ENCODE measurements at places on chromosomes 6 and 20.

DNA sequence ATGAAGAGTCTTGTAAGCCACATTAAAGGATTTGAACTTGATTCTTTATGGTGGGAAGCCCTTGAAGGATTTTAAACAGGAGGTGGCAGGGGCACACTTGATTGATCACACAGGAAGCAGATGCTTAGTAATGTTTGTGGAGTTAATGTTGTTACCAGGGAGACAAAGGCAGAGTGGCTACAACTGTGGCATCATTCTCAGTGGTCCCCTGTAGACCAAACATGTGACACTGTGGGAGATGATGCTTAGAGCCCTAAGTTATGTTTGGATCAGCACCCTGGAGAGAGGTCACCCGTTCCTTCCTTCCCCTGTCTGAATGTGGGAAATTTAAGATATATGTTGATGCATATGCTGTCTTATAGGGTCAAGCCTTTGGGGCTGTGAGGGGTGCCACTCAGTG is 53.2 kb downstream of the EIF2S2 start:
- DNase-seq, result no peak

- DNase-seq, result no peak
Observed at GRCh38 chr6:113693851-113694250, 163.3 kb upstream of the MARCKS start.

DNA sequence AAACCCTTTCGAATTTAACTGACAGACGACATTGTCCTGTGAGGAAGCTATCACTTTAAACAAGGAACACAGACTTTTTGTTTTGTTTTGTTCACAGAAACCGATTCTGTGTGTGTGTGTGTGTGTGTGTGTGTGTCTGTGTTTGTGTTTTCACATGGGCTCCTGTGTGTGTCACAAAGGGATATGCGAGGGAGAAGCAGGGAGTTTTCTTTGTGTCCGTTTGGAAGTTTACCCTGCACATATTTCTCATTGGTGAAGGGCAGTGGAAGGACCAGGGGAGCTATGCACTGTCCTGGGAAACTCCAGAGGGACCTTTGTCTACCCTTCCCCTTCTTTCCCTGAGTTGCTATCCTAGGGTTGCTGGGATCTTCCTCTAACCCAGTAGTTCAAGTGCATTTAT is 17.7 kb downstream of the POM121L2 start:
- DNase-seq, result no peak

DNA sequence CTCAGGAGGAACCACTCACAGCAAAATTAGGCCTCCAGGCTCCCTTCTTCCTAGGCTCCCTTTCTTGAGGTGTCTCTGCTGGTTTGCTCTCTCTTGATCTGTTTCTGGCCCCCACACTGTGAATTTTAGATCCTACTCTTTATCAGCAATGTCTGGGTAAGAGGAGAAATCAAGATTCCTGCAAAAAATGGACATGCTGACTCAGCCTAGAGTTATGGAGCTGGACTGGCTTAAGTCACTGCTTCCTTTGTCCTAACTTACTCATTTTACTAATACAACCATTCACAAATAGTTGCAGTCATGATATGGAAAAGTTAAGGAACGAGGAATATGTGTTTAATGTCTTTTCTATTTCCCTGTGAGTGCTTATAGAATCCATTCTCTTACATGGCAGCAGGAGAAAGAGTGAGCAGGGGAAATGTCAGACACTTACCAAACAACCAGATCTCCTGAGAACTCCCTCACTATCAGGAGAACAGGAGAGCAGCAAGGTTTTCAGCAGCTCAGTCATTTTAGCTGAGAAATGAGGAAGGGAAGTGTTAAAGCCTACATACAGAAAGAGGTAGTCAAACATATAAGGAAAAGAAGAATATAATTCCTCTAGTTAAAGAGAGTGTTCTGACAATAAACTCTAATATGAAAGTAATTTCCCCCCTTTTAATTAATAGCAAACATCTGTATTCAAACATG is 160.8 kb downstream of the PDE7B start:
- no peak for DNase-seq

DNA sequence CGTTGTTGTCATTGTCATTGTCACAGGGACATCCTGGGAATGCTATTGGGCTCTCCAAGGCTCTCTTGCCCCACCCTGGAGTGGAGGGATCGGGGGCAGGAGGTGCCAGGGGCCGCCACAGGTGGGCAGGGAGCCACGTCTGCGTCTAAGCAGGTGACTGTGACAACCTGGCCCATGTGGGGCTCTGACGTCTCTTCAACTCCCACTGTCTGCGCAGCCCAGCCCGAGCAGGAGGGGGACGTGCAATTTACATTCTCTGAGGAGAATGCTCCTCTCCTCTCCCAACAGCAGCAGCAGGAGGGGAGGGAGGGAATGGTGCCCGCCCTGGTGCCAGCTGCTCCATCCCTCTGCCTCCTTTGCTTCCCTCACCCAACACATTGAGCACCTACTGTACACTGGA is 50.1 kb downstream of the GRM4 start:
- DNase-seq, result no peak

GRCh38 chr6:12105271-12105670 is 93.2 kb downstream of the HIVEP1 start:
- no peak for DNase-seq

DNA sequence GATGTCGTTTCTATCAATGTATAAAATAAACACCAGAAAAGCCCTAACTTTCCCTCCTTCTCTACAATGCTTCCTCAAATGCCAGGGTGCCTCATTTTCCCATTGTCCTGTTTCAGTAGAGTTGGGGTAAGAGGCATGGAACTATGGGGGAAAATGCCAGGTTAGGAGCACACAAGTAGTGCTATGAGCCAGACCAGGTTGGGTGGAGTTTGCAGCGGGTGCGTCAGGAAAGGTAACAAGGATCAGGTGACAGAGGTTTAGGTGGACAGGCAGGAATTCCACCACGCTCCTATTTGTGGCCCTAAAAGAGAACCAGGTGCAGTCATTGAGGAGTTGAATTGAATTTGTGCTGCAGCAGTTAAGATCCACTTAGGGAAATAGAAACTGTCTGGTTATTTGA is 36.5 kb downstream of the SYTL3 start:
- no peak for DNase-seq

DNA sequence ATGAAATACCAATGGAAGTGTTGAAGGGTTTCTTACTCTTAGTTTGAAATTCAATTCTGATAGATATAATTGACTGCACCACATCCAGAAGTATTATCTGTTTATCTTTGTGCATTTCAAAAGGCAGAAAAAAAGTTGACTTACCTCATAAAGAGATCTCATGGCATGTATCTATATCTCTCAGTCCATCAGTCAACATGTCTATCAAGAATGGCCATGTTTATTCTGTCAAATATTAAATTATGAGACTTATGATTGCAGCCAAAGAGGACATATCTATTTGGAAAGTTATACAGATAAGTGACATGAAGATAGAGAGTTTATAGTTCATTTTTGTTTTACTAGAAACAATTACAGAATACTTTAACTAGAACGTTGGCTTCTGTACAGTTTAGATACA is 277.8 kb downstream of the KHDC1L start:
- no peak for DNase-seq

- no peak for DNase-seq
Observed at GRCh38 chr20:20201124-20201523, 148.8 kb downstream of the CFAP61 start.

DNA sequence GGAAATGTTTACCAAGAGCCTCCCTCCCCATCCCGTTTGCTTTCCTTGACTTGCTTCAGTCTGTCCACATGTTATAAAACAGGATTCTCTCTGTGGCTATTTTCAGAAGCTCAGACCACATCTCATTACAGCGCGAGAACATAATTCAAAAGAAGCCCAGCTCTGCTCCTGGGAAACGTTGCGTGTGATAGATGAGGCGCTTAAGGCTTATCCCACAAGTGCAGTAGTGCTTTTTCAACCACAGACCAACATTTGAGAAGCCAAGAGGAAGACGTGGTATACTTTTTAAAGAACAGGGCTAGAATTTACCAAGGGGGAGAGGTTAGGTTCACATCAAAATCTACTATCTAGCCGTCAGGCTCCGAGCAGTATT is 239.5 kb downstream of the SLC24A3 start:
- no peak for DNase-seq

DNA sequence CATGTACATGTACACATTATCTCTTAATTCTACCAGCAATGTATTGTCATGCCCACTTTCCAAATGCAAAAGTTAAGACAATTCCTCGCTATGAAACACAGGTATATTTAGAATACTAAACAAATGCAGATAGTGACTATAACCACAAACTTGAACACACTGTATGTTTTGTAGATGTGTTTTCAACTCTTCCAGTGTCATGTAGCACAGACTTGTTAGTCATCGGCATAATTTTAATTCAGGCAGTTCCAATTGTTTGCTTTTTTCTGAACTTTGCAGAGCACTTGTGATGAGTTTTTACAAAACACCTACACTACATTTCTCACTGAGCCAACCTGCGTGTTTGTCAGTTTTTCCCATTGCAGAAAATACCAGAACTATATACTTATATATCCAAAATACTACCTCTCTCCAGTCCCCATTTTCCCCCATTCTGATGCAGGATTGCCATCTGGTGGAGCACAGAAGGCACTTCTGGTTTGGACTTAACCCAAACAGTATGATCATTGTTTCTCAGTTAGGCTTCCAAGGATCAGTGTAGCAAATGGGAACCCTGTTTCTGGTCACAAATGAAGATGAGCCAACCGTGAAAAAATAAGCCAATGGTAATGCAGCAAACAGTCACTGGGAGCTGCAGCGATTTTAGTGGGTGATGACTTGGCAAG is 143.4 kb downstream of the ADGRB3 start:
- DNase-seq, result no peak

All from stimulated activated CD8-positive, alpha-beta memory T cell treated with anti-CD3 and anti-CD28 coated beads, Interleukin-15, amount 100 ng/mL, for 4 hours (primary cell).